ENCODE measurements at places on chromosomes 11 and 22.

DNA sequence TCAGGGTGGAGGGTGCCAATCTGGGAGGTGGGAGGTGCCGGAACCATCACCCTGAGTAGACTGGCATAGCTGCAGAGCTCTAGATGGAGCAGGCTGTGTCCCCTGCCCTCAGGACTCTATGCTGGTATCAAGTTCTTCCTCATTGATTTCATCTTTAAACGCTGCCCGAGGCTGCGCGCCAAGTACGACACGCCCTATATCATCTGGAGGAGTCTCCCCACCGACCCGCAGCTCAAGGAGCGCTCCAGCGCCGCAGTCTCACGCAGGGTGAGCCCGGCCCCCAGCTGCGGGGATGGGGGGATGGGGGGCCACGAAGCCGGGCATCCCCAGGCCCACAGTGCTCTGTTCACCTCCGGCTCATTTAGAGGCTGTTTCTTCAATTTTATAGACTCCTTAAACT, 52.5 kb downstream of the GRAMD4 start:
- no peak for DNase-seq

DNA sequence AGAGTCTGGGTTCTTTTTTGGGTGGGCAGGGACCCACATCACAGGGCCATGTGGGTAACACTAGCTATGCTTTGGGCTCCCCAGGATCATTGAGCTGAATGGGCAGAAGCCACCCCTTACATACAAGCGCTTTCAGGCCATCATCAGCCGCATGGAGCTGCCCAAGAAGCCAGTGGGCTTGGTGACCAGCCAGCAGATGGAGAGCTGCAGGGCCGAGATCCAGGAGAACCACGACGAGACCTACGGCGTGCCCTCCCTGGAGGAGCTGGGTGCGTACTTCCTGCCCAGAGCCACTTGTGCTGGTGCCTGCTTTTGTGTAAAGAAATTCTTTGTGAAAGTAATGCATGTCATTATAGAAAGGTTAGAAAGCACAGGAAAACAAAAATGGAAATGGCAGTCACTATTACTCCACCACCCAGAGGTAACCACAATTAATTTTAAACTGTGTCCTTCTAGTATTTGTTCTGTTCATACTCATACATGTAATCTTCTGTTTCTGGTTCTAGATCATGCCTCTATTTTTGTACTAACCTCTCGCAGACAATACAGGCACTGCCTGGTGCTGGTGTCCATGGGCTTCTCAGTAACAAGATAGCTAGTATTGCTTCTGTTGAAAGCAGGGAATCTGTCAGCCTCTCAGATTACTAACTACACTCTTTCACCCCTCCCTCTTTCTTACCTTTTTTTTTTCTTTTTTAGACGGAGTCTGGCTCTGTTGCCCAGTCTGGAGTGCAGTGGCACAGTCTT, 13.7 kb downstream of the CRY2 start:
- DNase-seq, result no peak

GRCh38 chr22:31344578-31345330, 1.4 kb downstream of the PATZ1 start:
- no peak for DNase-seq

DNA sequence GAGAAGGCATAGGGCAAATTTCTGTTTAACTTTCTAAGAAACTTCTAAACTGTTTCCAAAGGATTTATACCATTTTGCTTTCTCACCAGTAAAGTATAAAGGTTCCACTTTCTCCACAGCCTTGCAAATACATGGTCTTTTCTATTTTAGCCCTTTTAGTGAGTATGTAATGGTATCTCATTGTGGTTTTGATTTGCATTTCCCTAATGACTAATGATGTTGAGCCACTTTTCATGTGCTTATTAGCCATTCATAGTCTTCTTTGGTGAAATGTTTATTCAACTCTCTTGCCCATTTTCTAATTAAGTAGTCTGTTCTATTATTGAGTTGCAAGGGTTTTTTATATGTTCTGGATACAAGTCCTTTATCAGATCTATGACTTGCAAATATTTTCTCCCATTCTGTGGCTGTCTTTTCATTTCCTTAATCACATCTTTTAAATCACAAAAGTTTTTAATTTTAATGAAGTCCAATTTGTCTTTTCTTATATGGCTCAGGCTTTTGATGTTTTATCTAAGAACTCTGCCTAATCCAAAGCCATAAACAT, 83.8 kb upstream of the KCNQ1OT1 start:
- DNase-seq, result peak; percentile 69

- peak; percentile 74 for DNase-seq
These were observed 65.1 kb downstream of the SLC22A12 start for GRCh38 chr11:64655941-64656601.

- no peak for DNase-seq
These were observed 31.3 kb upstream of the GNB1L start for GRCh38 chr22:19885841-19886592.

- DNase-seq, result no peak
These were observed 18.1 kb upstream of the GDPD5 start for GRCh38 chr11:75543806-75544205.

- no peak for DNase-seq
These were observed 181.1 kb downstream of the HIPK3 start for GRCh38 chr11:33438301-33438700.

- DNase-seq, result no peak
These were observed 506.1 kb downstream of the MIAT start for GRCh38 chr22:27163162-27164137.

- DNase-seq, result no peak
These were observed 51.1 kb downstream of the MCM5 start for GRCh38 chr22:35450824-35451569.

DNA sequence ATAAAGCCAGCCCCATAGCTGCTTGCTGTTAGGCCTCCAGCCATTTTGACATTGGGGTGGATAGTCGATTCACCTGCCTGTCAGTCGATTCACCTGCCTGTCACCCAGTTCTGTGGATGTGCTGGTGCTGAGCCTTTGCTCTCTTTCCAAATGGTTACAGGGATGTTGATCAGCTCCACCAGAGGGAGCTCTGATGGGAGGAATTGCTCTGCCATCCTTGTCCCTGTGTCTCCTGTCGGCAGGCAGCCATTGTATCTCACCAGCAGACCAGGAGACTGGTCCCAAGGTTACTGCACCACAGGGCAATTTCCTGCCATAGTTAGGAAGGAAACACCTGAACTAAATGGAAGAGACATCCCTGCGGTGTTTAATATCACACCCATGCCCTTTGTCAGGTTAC, 6.1 kb downstream of the MPEG1 start:
- no peak for DNase-seq

GRCh38 chr11:12167061-12168000, 56.9 kb downstream of the MICAL2 start:
- DNase-seq, result peak; percentile 92

GRCh38 chr11:56172256-56172830, 4.1 kb upstream of the OR5J2 start:
- DNase-seq, result no peak

- no peak for DNase-seq
These were observed 128.3 kb downstream of the DDX10 start for GRCh38 chr11:108793138-108793537.

GRCh38 chr22:43308836-43309235, 34.3 kb downstream of the SCUBE1 start:
- DNase-seq, result no peak

GRCh38 chr11:122285070-122285988, 169.3 kb upstream of the BLID start:
- DNase-seq, result peak; percentile 40

GRCh38 chr22:49863931-49864330, 10.3 kb downstream of the ZBED4 start:
- no peak for DNase-seq

- peak; percentile 27 for DNase-seq
These were observed 61.1 kb upstream of the CD44 start for GRCh38 chr11:35077709-35078469.

- peak; percentile 59 for DNase-seq
These were observed 124.3 kb downstream of the ARHGAP20 start for GRCh38 chr11:110587972-110588371.

DNA sequence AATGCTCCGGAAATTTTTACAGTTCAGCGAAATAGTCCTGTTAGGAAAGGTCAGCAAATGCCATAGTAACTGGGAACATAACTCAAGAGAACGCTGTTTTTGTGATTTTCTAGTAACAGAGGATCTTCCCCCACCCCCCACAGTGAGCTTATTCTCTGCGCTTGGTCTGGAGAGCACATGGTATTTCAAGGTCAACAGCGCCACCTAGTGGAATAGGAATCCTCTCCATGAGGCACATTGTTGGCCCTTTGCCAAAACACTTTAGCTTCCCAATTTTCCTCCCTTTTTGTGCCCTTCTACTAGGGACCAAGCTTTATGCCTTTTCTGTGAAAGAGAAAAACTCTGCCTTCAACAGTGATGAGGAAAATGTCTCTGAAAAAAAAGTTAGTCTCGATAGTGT, 13.2 kb upstream of the OR4C12 start:
- DNase-seq, result peak; percentile 36

GRCh38 chr11:12731841-12732336, 57.7 kb downstream of the TEAD1 start:
- peak; percentile 65 for DNase-seq

- peak; percentile 99 for DNase-seq
These were observed 217.7 kb upstream of the CTSC start for GRCh38 chr11:88555018-88555828.

GRCh38 chr11:111069066-111069465, 176.5 kb upstream of the POU2AF2 start:
- DNase-seq, result peak; percentile 49

- DNase-seq, result peak; percentile 24
These were observed 27.6 kb downstream of the ART5 start for GRCh38 chr11:3613998-3614741.

DNA sequence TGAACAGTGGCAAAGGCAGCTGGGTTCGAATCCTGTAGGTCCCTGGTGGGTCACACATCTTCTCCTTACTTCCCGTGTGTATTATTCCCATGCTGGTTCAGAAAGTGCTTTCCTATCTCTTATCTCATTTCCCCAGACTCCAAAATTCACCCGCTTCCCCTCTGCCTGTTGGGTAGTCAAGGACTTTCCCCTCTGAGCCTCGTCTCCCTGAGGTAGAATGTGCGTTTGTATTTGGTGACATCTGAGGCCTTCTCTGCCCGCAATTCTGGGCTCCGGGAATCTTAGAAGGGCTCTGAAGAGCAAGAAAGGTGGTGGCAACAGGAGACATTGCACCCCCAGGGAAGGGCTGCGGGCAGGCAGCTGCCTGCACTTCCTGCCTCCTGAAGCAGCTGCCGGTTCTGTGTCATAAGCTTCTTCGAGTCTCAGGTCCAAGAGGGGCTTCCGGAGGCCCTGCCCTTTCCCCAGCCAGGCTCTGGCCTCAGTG, 5.9 kb downstream of the LRRC32 start:
- DNase-seq, result no peak

GRCh38 chr11:20367313-20367948, 3.9 kb downstream of the HTATIP2 start:
- peak; percentile 86 for DNase-seq

DNA sequence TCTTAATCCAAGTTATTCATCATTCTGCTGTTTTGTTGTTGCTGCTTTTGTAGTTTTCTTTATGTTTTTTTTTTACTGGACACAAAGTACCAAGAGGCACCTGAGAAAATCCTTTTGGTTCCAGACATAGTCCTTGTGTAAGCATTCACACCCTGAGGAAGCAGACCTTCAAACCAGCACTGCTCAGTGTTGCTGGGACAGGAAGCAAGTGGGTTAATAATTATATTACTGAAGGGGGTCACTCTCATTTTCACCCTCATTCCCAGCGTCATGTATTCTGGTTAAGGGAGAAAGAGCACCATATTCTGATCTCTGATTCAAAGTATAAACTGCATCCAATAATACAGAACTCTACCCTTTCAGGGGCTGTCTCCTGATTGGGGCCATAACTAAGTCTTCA, 5.9 kb upstream of the ALKBH3 start:
- no peak for DNase-seq

GRCh38 chr22:26679003-26679629, 21.7 kb downstream of the MIAT start:
- peak; percentile 66 for DNase-seq

- DNase-seq, result no peak
These were observed 31.2 kb downstream of the C22orf42 start for GRCh38 chr22:32127904-32128303.

DNA sequence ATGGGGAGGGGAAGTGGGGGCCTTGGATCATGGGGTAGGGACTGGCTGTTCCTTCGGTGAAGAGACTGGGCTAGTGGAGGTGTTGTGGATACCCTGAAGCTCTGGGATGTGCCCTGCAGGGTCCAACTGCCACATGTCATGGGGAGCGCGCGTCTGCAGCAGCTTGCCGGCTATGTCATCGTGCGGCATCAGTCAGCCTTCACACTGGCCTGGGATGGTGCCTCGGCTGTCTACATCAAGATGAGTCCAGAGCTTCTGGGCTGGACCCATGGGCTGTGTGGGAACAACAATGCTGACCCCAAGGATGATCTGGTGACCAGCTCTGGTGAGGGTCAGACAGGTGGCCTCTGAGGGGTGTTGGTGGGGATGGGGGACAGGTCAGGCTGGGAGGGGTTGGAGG, 9.9 kb downstream of the OTOG start:
- DNase-seq, result no peak

- no peak for DNase-seq
These were observed 50.3 kb downstream of the PKNOX2 start for GRCh38 chr11:125214601-125215565.

DNA sequence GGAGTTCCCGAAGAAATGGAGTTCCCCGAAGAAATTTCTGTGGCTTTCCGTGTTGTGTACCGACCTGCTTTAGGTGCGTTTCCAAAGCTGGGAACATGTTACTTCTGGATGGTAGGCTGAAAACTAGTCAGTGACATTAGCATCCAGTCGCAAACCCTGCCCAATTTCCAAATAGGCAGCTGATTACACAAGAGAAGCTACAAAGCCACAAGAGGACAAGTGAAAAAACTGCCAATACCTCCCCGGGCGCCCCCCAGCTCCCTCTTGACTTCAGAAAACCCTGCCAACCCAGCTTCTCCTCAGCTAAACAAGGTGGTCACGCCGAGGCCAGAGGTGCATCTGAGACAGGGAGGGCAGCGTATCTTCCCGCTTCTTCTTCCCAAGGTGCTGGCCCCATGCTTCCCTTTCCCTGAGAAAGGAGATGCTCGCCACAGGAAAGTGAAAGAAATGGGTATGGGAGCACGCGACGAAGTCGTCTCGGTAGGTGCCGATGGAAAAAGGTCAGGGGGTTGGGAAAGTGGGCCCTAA, 551 bp downstream of the AGBL2 start:
- DNase-seq, result no peak

DNA sequence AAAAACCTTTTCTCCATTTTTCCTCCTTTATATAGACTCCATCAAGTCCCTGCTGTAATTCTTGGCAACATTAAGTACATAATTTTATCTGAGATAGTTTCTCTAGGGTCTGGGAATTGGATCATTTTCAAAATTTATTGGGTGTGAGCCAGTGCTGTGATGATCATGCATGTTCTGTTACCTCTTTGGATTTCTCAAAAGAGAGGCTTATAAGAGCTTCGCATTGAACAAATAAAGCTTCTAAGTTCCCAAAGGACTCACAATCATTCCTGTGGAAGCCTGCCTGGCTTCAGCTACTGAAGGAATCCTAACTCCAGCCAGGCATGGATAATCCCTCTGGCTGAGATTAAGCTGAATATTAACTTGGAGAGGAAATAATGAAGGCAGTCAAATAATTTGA, 208.5 kb downstream of the RAB38 start:
- no peak for DNase-seq

- no peak for DNase-seq
These were observed 28.6 kb downstream of the GNAZ start for GRCh38 chr22:23098718-23099530.
